Upper lobe of right lung (tissue), 1 donor: ENCODE measurements at places on chromosomes 3 and 15.

GRCh38 chr3:73470860-73471259 is 153.9 kb downstream of the PDZRN3 start:
- no peak for DNase-seq

GRCh38 chr3:53195602-53196574 is 34.9 kb downstream of the PRKCD start:
- peak; percentile 82 for DNase-seq

GRCh38 chr15:88612186-88612796 is 8.8 kb upstream of the AEN start:
- no peak for DNase-seq

GRCh38 chr15:51760805-51761204 is 9.4 kb downstream of the TMOD2 start:
- no peak for DNase-seq

GRCh38 chr15:81387621-81388435 is 13.8 kb upstream of the TMC3 start:
- no peak for DNase-seq

DNA sequence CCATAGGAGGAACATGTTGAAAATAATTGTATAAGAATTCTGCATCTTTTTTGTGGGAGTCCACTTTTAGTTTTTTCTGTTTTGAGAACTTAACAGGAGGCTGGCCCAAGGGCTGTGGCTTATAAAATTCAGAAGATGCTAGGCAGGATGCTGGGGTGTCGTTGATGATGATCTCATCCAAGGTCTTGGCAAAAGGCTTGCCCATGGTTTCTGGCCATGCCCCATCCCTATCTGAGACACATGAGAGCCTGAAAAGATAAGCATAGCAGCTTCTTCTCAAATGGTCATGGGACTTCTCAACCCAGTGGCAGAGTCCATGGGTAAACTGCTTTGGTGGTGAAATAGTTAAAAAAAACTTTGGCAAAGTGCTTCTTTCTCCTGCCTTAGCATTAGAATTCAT is 35.2 kb downstream of the CMSS1 start:
- DNase-seq = no peak
